ENCODE measurements at places on chromosomes 5 and 9.

- no peak for DNase-seq
These were observed 404.8 kb downstream of the MAT2B start for GRCh38 chr5:163910226-163910625.

DNA sequence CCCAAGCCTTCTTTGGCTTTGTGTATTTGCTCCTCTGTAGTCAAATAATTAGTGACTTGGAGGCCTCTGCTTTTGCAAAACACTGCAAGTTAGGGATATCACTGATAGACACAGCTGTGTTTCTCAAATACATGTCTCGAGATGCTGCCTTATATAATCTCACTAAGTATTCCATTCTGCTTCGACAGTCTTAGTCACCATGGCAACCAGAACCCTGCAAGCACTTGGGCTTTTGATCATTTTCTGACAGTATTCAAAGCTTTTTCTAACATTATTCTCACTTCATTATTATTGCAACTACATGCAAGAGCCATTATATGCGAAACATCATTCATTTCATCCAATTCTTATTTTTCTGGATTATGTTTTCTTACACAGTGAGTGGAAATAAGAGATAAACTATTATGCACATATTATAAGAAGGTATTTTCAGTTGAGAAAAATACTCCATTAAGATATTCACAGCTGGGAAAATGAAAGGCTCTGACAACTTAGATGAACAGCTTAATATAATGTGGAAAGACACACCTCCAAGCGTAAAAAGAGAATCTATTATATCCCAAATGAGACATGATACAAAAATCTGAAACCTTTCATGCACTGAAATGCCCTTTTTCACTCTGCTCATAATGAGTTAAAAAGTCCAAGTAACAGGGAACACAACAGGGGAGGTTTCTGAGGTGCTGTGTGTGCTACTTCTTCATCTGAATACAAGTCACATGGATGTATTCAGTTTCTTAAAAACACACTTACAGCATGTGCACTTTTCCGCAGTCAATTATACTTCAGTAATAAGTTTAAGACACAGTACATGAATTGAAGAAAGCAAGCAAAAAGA, 93.9 kb downstream of the SCAI start:
- DNase-seq: no peak

GRCh38 chr5:98397081-98397480, 376.4 kb upstream of the RGMB start:
- peak; percentile 84 for DNase-seq

GRCh38 chr5:35016174-35017051, 31.3 kb downstream of the AGXT2 start:
- no peak for DNase-seq

DNA sequence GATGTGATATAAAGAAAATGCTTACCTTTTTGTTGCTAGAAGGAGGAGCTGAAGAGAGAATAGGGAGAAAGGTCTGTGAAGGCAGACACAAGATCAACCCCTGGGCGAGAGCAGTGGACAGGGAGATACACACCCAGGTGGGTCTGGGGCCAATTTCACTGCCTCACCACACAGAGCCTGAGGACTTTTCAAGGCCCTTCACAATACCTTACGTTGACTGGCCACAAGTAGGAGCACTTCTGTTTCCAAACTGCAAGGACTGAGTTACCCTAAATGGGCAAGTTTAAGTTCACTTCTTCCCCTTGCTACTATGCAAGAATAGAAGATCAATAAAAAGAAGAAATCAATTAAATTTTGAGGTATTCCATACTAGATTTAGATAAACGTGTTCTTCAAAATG, 174.5 kb upstream of the SLC12A2 start:
- DNase-seq: no peak

GRCh38 chr5:95817430-95817829, 5.1 kb downstream of the GLRX start:
- peak; percentile 74 for DNase-seq

DNA sequence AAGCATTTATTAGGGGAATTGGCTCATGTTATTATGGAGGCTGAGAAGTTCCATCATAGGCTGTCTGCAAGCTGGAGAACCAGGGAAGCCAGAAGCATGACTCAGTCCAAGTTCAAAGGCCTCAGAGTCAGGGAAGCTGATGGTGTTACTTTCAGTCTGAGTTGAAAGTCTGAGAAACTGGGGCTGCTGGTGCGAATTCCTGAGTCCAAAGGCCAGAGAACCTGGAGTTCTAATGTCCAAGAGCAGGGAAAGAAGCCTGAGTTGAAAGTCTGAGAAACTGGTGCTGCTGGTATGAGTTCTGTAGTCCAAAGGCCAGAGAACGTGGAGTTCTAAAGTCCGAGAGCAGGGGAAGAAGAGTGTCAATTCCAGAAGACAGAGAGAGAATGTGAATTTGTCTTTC, 641.1 kb downstream of the ISL1 start:
- DNase-seq: no peak

DNA sequence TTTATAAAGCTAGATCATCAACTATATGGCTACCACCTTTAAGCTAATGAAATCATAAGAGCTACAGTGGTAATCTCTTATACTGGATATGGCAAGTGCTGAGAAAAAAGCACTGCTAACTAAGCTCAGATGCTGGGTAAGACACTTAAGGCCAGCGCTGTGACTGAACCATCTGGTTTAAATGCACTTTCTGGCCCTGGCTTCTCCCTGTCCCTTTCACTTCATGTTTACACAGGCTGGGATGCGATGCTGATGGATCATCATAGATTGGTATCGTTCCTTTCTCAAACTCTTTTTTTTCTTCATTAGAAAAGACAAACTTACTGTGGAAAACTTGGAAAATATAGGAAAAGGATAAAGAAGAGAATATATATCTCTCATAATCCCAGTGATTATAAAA, 52.3 kb downstream of the KIF24 start:
- DNase-seq: no peak

DNA sequence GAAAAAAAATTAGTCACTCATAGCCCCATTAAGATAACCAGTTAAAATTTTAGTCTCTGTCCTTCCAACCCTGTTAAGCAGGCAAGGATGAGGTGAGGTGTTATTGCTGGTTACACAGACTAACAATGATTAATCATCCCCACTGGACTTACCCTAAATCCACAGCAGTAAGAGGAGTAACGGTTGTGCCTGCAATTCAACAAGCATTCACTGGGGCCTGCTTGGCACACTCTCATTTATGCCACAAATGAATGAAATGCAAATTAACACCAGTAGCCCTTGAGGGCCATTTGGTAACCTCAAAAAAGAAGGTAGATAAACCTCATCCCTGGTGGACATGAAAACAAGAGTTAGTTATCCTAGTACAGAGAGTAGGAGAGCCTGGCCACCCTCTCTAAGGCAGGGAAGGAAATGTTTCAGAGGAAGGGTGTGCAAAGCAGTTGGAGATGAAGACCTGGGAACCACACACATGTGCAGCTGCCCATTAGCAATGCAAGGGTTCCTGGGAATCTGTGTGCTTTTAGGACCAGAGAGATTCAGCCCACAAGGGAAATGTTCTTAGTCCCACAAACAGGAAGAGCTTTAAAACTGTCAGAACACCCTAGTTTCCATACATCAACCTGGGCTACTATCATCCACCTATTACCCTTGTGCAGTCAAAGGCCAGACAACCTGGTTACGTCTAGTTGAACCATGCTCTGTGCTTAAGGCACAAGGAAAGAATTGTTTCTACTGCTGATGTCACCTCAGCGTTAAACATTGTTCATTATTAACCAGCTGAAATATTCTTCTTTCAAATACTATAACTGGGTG, 7.7 kb downstream of the LHFPL2 start:
- no peak for DNase-seq

- no peak for DNase-seq
These were observed 163.4 kb downstream of the GHR start for GRCh38 chr5:42586625-42587024.

- no peak for DNase-seq
These were observed 529.1 kb upstream of the CLINT1 start for GRCh38 chr5:158388021-158388420.

GRCh38 chr9:127561491-127562278, 50.4 kb upstream of the STXBP1 start:
- DNase-seq: peak; percentile 98

DNA sequence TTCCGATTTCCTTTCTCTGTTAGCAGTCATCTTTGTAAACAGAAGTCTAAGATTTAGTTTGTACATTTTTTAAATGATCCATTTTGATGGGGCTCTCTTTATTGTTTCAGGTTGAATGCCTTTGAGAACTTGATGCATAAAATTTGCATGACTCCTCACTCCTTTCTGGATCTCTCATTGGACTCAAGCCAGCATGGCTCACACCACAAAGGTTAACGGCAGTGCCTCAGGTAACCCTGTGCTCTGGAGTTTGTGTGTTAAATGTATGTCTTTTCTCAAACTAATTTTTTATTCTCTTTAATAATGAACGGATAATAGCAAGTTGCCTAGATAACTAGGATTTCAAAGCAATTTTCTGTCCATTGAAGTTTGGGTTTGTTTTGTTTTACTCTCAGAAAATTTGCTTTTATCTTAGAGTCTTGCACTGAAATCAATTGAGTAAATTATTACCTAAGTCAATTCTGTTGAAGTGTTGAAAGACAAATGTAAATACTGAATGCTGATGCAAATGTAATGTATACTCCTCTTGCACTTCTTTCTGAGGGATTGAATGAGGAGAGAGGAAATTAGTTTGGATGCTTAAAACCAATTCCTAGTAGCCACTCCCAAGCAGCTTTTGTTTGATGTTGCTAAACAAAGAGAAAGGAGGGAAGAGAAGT, 164.6 kb upstream of the DMRT1 start:
- DNase-seq: no peak

DNA sequence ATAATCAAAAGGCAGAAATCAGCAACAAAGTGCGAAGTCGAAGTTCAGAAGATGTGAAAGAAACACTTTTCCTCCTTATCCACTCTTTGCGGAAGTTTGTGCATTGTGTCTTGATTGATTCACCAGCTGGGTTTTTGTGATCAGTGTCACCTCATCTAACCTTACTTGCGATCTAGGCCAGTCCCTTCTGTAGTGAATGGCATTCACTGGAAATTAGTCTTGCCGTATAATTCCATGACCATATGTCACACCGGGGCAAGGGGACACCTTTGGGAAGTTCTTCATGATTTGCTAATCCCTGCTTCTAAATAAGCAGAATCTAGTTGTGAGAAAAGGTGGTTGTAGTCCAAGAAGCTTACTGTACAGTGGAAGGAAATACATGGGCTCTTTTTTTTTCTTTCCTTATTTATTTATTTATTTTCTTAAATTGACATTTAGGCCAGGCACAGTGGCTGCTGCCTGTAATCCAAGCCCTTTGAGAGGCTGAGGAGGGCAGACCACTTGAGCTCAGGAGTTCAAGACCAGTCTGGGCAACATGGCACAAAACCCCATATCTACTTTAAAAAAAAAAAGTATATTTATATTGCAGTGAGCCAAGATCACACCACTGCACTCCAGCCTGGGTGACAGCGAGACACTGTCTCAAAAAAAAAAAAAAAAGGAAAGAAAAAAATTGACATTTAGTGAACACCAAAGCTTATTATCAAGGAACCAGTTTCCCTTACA, 7.8 kb downstream of the RAI14 start:
- DNase-seq: no peak

DNA sequence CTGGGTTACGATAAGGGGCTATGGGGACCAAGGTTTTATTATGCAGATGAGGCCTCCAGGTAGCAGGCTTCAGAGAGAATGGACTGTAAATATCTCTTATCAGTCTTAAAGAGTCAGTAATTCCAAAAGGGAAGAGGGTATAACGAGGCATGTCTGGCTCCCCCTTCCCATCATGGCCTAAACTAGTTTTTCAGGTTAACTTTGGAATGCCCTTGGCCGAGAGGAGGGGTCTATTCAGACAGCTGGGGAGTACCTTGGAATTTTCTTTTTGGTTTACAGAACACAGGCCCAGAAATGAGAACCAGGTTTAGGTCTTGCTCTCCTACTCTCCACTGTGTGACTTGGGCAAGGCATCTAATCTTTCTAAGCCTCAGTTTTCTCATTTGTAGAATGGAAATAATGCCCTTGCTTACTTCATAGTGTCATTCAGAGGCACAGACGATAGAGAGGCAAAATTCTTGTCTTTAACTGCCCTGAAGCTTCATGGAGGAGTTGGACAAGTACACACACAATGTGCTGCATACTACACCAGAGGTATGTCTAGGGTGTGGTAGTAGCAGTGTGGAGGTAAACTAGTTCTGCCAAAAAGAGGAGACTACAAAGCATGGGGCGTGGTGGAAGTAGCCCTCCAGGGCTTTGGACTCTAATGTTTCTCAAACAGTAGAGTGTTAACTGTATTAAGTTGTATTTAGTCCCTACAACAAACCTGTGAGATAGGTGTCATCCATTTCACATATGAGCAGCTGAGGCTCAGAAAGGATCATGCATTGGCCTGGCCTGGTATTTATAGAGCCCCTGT, 45.5 kb downstream of the IRF1 start:
- DNase-seq: no peak

- no peak for DNase-seq
These were observed 37.3 kb upstream of the EGFL7 start for GRCh38 chr9:136625101-136626065.

GRCh38 chr9:112006361-112007020, 109.9 kb downstream of the UGCG start:
- DNase-seq: no peak

GRCh38 chr9:100619665-100620064, 41.8 kb downstream of the CAVIN4 start:
- no peak for DNase-seq

DNA sequence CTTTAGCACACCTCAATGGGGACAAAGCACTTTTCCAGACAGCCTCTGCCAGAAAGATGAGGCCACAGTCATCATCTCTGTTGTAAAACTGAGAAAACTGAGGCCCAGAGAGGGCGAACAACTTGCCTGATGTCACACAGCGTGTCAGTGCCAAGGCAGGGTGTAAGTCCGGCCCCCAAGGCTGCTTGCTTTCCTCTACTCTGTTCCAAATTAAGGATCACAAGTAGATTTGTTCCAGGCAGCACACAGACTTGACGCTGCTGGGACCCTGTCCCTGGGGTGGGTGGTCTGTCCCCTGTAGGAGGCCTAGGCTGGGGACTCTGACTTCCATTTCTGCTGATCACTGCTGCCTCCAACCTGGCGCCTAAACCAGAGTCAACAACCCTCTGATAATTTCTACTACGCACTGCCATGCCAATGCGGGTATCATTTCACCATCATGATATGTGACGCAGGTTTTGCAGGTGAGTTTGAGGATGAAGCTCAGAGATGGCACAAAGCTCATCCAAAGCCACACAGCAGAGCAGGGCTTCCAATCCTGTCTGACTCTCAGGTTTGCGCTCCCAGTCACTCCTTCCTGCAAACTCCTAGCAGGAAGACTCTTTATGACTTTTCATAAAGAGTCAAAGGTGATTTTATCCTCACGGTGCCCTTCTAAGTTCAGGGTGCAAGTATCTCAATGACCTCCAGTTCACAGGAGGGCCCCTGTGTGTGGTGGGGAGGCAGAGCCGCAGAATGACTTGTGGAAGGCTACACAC, 13.5 kb upstream of the RALGDS start:
- DNase-seq: no peak

DNA sequence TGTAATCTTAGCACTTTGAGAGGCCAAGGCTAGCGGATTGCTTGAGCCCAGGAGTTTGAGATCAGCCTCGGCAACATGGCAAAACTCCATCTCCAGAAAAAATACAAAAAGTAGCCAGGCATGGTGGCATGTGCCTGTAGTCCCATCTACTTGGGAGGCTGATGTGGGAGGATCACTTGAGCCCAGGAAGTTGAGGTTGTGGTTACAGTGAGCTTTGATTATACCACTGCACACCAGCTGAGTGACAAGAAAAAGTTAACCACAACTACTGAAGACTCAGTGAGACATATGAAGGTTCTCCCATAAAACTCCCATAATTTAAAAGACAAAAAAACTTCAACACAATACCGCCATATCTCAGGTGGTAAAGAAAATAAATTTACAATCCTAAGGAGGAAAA, 98.0 kb downstream of the NR6A1 start:
- no peak for DNase-seq
